ENCODE measurements at places on chromosomes 3 and 15. TPM values are rescaled to one million over a fixed set of nuclear protein-coding genes. Genes with fewer than 3 reads are reported as not detected.

SLC28A2 gene
- polyA plus RNA-seq = 0.03 TPM

MGLL gene
- polyA plus RNA-seq = 18.8 TPM

IL17RD gene
- polyA plus RNA-seq = 0.90 TPM

ZNF654 gene
- polyA plus RNA-seq = 9.1 TPM

DTX3L gene
- polyA plus RNA-seq = 8.0 TPM

ZNF662 gene
- polyA plus RNA-seq = 10.6 TPM

QRICH1 gene
- polyA plus RNA-seq = 69.0 TPM

TERC gene
- not detected for polyA plus RNA-seq

CTXND1 gene
- polyA plus RNA-seq = 17.4 TPM

CCR4 gene
- polyA plus RNA-seq = not detected

GATM gene
- polyA plus RNA-seq = 10.9 TPM

CCR3 gene
- 0.07 TPM for polyA plus RNA-seq

LTF gene
- 0.55 TPM for polyA plus RNA-seq

ABI3BP gene
- polyA plus RNA-seq = 21.0 TPM

MON1A gene
- 10.6 TPM for polyA plus RNA-seq

GOLGA6L4 gene
- 17.1 TPM for polyA plus RNA-seq

RETNLB gene
- polyA plus RNA-seq = not detected

SEMA6D gene
- polyA plus RNA-seq = 1.1 TPM

CLDN18 gene
- not detected for polyA plus RNA-seq

GHRL gene
- polyA plus RNA-seq = 2.2 TPM

MBNL1 gene
- polyA plus RNA-seq = 30.6 TPM

CLRN1 gene
- polyA plus RNA-seq = 10.0 TPM

AMT gene
- polyA plus RNA-seq = 55.8 TPM

BFSP2 gene
- not detected for polyA plus RNA-seq

CCDC9B gene
- 30.4 TPM for polyA plus RNA-seq

SKOR1 gene
- polyA plus RNA-seq = 1.0 TPM

Measured in adrenal gland (tissue), 19 donors.